Foreskin keratinocyte (primary cell): ENCODE measurements at places on chromosomes 3 and 15. TPM values are rescaled to one million over a fixed set of nuclear protein-coding genes. Genes with fewer than 3 reads are reported as not detected.

- DNase-seq, result no peak
Observed at GRCh38 chr3:67327582-67327981, 326.8 kb downstream of the SUCLG2 start.

GRCh38 chr3:126416943-126417342, 22.2 kb downstream of the CFAP100 start:
- DNase-seq, result no peak

DNA sequence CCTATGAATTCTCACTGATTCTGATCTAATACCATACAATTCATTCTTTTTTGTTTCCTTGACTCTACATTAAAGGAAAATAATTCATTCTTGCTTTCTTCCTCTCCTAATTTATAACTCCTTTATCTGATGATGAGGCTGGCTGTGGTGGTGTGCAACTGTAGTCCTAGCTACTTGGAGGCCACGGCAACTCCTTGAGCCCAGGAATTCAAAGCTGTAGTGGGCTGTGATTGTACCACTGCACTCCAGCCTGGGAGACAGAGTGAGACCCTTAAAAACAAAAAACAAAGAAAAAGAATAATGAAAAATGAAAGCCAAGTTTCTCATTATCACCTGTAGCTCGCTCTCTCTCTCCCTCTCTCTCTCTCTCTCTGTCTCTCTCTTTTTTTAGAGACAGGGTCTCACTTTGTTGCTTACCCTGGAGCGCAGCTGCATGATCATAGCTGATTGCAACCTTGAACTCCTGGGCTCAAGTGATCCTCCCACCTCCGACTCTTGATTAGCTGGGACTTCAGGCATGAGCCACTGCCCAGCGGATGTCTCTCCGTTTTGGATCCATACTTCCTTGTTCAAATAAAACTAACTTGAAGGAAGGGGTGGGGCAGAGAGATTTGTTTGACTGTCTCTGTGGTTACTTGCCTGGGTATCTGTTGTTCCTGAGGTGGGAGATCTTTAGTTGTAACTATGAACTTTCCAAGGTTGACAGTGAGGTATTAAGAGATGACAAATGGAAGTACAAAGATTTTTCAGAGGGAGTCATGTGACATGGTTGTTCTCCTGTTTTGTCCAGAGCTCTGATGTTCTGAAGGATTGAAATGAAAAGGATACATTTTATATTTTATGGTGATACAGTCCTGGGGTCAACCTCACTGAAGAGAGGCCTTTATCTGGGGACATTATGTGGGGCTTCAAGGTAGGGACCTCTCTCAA, 46.9 kb downstream of the STARD9 start:
- no peak for DNase-seq

- peak; percentile 29 for DNase-seq
Observed at GRCh38 chr3:151445273-151446001, 15.4 kb downstream of the IGSF10 start.

- DNase-seq, result no peak
Observed at GRCh38 chr15:68370768-68371151, 61.2 kb downstream of the ITGA11 start.

GRCh38 chr3:187807086-187807862, 62.0 kb upstream of the BCL6 start:
- peak; percentile 72 for DNase-seq

DNA sequence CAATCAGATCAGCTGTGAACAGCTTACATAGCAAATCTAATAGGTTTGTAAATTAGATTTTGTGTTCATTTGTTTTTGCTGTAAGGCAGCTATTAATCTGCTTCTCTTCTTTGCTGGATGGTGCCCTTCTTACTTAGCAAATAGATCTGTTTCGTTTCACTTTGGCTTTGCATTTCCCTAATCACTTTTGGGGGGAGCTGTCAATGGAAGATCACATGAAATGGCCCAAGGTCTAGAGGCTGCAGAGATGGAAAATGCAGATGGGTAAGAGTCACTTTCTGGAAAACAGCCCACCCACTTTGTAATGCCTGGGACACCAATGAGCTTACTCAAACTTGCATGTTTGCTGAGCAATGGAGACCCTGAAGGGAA, 36.4 kb downstream of the ST8SIA2 start:
- DNase-seq, result no peak

DNA sequence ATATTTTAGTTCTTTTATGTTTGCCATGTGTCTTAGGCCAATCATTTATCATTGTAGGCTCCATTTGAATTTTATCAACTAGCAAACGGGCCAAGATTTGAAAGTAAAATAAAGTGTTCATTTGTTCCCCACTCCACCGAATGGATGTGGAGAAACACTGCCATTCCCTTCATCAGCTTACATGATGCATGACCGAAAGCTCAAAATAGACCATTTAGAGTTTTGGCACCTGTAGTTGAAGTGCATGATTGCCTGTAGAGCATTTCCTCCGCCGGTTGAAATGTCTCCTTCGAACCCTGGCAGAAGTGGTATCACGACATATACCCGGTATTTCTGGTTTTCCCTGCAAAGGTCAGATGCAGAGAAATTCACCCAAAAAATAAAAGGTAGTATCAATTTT, 165.6 kb downstream of the PLD1 start:
- no peak for DNase-seq

GRCh38 chr15:76149291-76149915, 89.6 kb downstream of the TMEM266 start:
- no peak for DNase-seq

GRCh38 chr3:152459118-152459515, 190.4 kb downstream of the MBNL1 start:
- no peak for DNase-seq

- no peak for DNase-seq
Observed at GRCh38 chr3:5791558-5791957, 604.1 kb downstream of the EDEM1 start.

GRCh38 chr3:42036483-42036823, 54.7 kb upstream of the TRAK1 start:
- DNase-seq, result peak; percentile 86

GRCh38 chr3:193884027-193884426, 251.9 kb upstream of the HES1 start:
- no peak for DNase-seq

GRCh38 chr15:89499156-89499555, 2.8 kb upstream of the RHCG start:
- DNase-seq, result no peak

DNA sequence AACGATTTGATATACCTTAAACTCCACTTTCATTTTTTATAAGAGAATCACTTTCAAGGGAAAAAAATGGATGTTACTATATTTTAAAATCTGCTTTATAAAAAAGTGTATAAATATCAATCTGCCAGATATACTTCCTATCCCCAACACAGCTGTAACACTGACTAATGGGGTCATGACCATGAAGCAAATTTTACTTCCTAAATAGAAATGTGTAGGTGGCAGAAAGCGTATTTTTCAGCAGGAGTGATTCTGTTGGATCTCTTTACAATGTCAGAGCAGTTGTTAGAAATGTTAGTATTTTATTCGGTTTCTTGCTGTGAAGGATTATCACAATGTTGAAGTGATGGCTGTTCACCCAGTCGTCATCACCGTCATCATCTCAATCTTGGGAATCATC, 5.5 kb upstream of the C15orf40 start:
- DNase-seq, result no peak

DNA sequence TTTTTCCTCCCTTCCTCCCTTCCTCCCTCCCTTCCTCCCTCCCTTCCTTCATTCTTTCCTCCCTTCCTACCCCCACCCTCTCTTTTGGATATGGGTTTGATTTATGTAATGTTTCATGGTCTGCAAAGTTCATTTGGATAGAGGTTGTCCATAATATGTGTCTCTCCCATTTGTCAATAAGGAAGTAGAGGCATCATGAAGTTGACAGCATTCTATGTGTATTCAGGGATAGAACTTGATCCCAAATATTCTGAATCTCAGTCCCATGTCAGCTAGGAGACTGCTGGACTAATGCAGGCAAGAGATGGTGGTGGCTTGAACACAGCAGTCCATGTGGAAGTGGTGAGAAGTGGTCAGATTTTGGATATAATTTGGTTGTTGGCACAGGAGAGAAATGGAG, 90.7 kb upstream of the SLC6A6 start:
- DNase-seq, result no peak

GRCh38 chr15:51298620-51299019, 39.8 kb downstream of the CYP19A1 start:
- no peak for DNase-seq

DNA sequence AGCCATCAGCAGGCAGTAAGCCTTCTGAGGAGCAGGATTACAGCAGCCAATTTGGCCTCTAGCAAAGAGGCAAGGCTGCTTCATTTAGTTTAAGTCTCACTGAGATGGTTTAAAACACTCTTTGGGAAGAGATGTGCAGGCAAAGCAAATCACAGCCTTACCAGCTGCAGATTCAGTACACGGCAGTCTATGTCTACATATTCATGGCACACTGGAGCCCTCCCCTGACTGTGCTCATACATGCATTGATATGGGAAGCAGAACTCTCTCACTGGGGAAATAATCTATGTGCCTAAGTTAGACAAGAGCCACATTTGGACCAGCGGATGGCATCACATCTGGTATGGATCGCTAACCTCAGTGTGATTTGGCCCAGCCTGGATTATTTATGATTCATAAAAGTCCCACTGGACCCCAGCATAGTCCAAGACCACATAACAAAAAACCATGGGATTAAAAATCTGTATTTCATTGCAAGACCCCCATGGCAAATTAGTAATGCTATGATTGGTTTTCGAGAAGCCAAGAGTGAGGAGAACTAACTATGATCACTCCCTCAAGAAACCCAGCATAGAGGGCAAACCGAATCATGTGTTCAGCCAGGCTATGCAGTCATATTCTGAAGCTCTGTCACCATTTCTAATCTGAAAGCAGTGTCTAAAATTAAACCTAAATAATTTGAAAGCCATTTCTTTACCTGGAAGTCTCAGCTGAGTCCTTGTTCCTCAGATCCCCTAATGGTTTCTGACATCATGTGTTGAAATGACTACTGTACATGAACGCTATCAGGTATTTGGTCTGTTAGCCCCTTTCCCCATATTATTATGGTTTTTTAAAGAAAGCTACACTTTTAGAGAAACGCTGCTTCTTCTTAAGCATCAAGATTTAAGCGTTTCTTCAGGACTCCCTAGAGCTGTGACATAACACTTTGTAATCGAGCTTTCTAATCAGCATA, 1.2 kb downstream of the PRICKLE2 start:
- DNase-seq, result no peak

DNA sequence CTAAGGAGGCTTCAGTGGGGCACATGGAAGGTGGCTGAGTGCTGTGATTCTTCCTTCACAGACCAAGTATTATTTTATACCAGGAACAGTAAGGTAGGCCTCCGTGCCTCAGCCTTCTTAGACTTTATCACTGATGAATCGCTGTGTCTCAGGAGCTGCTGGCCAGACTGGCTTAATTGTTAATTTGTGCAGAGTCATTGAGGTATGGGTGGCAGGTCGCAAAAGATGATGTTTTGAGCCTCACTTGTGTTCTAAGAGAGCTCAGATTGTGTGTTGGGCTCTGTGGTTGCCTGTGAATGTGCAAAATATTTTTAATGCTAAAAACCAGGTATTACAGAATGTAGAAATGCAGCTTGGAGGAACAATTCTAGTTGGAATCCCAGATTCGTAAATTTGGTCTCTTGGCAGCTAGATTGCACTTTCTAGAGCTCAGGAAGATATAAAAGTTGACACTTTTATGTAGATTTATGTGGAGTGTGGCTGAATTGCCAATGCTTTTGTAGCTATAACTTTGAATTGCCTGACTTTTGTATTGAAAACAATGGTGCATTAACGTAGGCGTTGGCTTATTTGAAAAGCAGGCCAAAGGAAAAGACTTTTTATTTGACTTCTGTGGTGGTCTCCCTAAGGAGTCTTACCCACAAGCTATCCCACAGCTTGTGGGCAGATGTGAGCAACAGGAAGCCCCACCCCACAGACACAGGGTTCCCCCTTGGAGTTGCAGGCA, 53.4 kb downstream of the LARS2 start:
- no peak for DNase-seq

DNA sequence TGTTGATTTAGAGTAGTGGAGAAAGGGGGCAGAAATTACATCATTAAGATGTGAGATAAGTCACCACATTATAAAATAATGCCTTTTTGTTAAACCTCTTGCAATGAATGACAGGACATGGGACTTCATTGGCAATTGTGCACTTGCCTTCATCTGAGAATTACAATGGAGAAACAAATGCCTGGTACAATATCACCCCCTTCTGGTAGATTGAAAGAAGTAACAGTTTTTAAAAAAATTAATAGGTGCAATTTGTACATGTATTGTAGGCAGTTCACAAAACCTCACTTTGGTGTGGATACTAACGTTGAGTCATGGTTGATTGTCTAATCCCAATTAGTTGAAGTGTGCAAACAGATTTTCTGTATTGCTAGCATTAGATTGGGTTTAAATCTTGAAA, 4.6 kb upstream of the P2RY14 start:
- DNase-seq, result peak; percentile 48

GRCh38 chr15:58521293-58521991, 89.7 kb downstream of the LIPC start:
- DNase-seq, result peak; percentile 99

GRCh38 chr3:34842706-34843480, 796.4 kb upstream of the ARPP21 start:
- no peak for DNase-seq

GRCh38 chr15:24919446-24919845, 35.3 kb upstream of the SNRPN start:
- DNase-seq, result peak; percentile 1

GRCh38 chr15:96088650-96089049, 241.8 kb upstream of the NR2F2 start:
- no peak for DNase-seq

GRCh38 chr3:41502023-41502422, 302.7 kb downstream of the CTNNB1 start:
- DNase-seq, result no peak

- DNase-seq, result peak; percentile 50
Observed at GRCh38 chr3:40920041-40920440, 279.3 kb upstream of the CTNNB1 start.

DNA sequence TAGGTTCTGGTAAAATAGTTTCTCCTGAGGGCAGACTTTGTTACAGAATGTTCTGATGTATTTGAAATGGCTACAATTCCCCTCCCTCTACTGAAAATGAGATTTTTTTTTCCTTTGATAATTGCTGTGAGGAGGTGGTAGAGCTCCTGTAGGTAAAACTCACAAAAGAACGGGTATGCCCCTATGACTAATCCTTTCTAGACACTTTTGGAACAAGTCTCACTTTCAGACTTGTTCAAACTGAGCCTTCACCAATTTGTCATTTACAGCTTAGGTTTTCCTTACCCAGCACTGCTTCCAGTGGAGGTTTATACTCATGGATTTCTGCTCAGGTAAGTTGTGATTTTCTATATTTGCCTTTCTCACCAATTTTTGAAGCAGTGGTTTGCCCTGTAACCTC, 115.6 kb downstream of the NLGN1 start:
- DNase-seq, result peak; percentile 5

- DNase-seq, result peak; percentile 12
Observed at GRCh38 chr3:87358066-87358465, 81.7 kb upstream of the POU1F1 start.

GRCh38 chr3:76021376-76021775, 236.0 kb upstream of the ZNF717 start:
- no peak for DNase-seq

ARGFX gene
- total RNA-seq, result not detected in 2 replicates

CKMT1A gene
- 28.7 and 86.0 TPM in 2 replicates for total RNA-seq

RBPMS2 gene
- not detected in 2 replicates for total RNA-seq

CMTM8 gene
- total RNA-seq, result 1.8 and 2.4 TPM in 2 replicates

PFKFB4 gene
- total RNA-seq, result 22.9 and 53.4 TPM in 2 replicates

TM4SF18 gene
- total RNA-seq, result not detected in 2 replicates

MASP1 gene
- not detected in 2 replicates for total RNA-seq

CHRM5 gene
- total RNA-seq, result not detected in 2 replicates

SMCO1 gene
- total RNA-seq, result not detected in 2 replicates

ABHD14A gene
- 4.9 and 5.6 TPM in 2 replicates for total RNA-seq

HOMER2 gene
- 12.8 and 14.8 TPM in 2 replicates for total RNA-seq
